ENCODE measurements at places on chromosomes 4 and X.

- no peak for DNase-seq
Measured at GRCh38 chr4:8689741-8690140, 97.2 kb downstream of the CPZ start.

GRCh38 chr4:26964994-26965393 lies 104.4 kb downstream of the STIM2 start:
- DNase-seq: no peak

DNA sequence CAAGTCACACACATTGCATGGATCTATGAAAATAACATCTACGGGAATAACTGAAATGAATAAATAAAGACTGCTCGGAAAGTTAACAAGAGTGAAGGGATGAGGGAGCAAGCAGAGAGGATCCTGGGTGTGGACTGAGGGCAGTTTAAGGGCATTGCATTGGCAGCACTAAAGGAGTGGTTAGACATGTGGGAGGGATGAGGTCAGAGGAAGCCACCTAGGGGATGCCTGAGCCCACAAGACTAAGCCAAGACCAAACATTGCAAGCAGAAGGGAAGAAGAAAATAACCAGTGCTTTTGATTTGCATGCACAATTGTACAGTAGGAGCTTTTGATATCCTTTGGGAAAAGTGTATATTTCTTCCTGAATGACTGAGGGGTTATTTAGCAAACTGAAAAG lies 106.1 kb downstream of the MSL3 start:
- no peak for DNase-seq

DNA sequence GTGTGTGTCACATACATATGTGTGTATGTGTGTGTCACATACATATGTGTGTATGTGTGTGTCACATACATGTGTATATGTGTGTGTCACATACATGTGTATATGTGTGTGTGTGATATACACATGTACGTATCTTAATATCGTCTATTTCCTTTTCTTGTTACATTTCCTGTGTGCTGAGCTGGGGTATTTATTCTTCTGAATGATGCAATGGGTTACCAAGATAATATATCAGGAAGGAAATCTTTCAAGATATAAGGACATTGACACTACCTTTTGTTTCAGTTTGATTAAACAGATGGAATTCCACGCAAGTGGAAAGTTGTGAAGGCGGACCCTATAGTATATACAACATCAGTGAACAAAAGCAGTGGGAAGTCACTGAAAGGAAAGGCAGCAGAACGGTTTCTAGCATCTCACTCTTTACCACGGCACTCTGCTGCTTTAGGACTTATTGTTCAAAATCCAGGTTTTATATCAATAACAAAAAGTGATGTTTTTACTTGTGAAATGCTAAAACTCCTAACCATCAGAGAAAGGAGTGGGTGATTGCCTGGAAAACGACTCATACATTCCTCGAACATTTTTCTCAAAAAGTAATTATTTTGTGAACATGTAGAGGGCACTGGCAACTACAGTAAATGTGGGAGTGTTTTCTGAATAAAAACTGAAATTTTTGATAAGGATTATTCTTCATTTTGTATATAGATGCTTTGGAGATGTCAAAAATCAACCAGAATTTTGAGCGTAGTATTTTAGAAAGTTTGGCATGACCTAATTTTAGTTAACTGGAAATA lies 43.1 kb upstream of the IL21 start:
- DNase-seq: no peak

GRCh38 chrX:151384807-151385206 lies 12.2 kb upstream of the VMA21 start:
- DNase-seq: no peak
